ENCODE measurements at places on chromosomes 7 and 10.

- DNase-seq: no peak
These were observed 176.3 kb downstream of the PKD1L1 start for GRCh38 chr7:47771990-47772360.

- no peak for DNase-seq
These were observed 758.6 kb upstream of the KCND2 start for GRCh38 chr7:119514326-119514725.

GRCh38 chr10:116819999-116820677 lies 29.2 kb upstream of the ENO4 start:
- DNase-seq: no peak

DNA sequence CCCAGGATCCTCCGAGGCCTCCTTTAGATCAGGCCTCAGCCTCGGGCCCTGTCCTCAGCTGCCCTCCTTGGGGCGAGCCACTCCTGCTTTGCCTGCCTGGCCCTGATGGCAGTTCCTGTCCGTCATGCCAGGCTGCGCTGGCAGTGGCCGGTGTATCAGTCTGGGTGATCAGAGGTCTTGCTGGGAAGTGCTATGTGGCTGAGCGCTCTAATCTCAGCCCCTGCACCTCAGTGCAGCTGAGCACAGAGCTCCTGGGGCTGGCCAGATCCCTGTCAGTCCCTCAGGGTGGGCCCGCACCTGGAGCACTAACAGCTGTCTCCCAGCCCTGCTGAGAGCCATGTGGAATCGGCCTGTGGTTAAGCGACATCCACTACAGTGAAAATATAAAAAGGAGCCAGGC lies 14.8 kb upstream of the CFAP46 start:
- DNase-seq: no peak

- DNase-seq: no peak
These were observed 60.7 kb downstream of the VCL start for GRCh38 chr10:74058658-74059057.

- no peak for DNase-seq
These were observed 1.5 kb downstream of the STX1A start for GRCh38 chr7:73717991-73718405.

DNA sequence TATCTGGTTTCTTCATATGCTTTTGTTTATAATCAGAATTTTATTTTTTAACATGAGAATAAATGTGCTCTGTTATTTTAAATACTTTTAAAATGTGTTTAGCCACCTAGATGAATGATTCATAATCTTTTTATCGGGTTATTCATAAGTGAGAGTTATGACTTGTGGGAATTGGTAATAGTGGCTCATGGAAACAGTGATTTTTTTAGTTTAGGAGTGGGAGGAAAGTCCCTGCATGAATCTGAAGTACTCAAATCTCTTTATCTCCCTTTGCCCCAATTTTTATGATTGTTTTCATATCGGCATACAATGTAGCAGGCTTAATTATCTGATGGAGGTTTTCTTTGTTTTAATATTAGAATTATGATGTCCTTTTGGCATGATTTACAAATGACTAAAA lies 42.9 kb downstream of the TAX1BP1 start:
- no peak for DNase-seq

- DNase-seq: no peak
These were observed 146.0 kb upstream of the STEAP4 start for GRCh38 chr7:88452646-88453045.

GRCh38 chr10:100356067-100357017 lies 9.3 kb downstream of the SCD start:
- no peak for DNase-seq

GRCh38 chr10:14244147-14244546 lies 86.6 kb downstream of the FRMD4A start:
- no peak for DNase-seq

- DNase-seq: no peak
These were observed 29.7 kb downstream of the HIF1AN start for GRCh38 chr10:100565206-100565985.

DNA sequence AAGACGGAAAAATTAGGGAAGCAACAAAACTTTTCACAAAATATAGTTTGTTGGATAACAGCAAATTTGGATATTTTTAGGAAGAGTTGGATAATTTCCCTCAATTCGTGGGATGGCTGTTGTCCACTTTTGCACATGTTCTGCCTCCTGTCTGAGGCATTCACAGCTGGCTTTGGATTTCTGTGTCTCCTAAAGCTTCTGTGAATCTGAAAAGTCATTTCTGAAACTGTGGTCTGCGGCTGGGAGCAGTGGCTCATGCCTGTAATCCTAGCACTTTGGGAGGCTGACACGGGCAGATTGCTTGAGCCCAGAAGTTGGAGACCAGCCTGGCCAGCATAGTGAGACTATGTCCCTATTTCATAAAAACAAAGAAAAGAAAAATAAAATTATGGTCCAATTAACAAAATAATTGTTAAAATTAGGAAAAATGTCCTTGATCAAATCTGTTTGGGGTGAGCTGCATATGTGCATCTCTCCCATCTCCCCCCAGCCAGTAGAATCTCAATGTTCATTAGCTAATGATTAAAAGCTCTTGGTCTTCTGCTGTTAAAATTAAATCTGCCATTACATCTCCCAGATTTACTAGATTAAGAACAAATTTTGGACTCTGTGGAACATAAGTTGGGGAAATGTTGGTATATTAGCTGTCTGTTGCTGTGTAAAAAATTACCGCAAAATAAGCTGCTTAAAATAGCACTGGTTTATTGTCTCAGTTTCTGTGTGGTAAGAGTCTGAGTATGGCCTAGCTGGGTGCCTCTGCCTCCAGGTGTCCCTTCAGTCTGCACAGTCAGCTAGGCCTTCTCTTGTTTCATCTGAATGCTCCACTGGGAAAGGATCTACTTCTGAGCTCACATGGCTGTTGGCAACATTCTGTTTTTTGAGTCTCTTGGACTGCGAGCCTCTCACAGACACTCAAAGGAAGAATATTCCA lies 332.0 kb upstream of the FZD1 start:
- DNase-seq: no peak

GRCh38 chr7:25779002-25779546 lies 372.9 kb upstream of the NFE2L3 start:
- no peak for DNase-seq

All from hematopoietic multipotent progenitor cell treated with erythropoietin and hydrocortisone succinate and interleukin-3 and kit ligand, for 17 days (in vitro differentiated cells).